Left lobe of liver (tissue), 2 donors: ENCODE measurements at places on chromosomes 12 and 14.

- DNase-seq, result no peak
Measured at GRCh38 chr14:61504901-61505300, 183.5 kb downstream of the PRKCH start.

- DNase-seq, result no peak
Measured at GRCh38 chr14:95237958-95238340, 80.6 kb upstream of the DICER1 start.

DNA sequence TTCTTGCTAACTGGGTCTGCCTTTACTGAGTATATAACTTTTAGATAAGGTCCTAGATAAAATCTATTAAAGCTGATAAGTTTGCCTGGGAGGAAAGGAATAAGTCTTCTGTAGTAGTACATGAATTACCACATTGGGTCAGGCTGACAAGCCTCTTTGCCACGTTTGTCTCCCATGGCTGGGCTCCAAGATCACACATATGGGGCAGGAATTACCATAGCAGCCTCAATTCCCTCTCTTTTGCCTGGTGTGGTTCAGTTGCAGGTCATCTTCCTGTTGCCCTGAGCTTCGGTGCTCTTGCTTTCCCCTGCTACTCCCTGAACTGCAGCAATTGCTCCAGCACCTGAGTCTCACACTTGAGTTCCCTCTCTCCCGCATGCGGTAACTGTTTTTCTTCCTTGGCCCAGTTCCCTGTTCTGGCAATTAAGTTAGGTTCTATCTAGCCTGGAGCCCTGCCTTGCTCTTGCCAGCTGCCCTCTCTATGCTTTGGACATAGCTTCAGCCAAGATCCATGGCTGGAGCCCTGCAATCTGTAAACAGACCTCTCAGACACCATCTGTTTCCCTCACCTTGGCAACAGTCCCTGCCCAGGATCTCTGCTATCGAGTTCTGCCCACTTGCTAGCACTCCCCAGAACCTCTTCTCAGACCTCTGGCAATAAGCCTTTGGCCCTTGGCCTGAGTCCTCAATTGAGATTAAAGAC lies 5.8 kb upstream of the GLT8D2 start:
- peak; percentile 96 for DNase-seq

- DNase-seq, result no peak
Measured at GRCh38 chr12:128534906-128535305, 267.9 kb downstream of the TMEM132C start.

- DNase-seq, result no peak
Measured at GRCh38 chr12:121424624-121424975, 24.7 kb downstream of the RNF34 start.
